ENCODE measurements at places on chromosomes 11 and 22.
A peak's percentile ranks its signal among the peaks of the same experiment; 100 is the strongest.

DNA sequence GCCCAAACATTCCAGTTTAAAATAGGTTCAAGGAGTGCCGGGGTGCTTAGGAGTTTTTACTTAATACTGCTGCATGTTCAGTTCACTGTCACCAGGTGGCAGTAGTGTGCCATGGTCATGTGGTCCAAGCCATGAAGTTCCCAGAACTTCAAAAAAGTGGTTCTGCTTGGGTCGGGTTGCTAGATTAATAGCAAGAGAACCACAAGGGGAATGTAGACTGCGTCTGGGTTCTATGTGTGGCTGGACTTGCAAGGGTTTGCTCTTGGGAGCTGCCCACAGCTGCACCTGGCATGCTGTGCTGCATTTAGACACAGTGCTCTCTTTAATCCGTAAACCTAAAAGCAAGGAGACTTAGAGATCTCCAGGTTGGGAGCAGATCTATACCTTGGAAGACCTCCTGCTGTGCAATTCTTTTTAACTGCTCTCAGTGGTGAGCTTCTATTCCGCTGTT lies 6.5 kb upstream of the SPON1 start:
- peak; percentile 82 for DNase-seq

DNA sequence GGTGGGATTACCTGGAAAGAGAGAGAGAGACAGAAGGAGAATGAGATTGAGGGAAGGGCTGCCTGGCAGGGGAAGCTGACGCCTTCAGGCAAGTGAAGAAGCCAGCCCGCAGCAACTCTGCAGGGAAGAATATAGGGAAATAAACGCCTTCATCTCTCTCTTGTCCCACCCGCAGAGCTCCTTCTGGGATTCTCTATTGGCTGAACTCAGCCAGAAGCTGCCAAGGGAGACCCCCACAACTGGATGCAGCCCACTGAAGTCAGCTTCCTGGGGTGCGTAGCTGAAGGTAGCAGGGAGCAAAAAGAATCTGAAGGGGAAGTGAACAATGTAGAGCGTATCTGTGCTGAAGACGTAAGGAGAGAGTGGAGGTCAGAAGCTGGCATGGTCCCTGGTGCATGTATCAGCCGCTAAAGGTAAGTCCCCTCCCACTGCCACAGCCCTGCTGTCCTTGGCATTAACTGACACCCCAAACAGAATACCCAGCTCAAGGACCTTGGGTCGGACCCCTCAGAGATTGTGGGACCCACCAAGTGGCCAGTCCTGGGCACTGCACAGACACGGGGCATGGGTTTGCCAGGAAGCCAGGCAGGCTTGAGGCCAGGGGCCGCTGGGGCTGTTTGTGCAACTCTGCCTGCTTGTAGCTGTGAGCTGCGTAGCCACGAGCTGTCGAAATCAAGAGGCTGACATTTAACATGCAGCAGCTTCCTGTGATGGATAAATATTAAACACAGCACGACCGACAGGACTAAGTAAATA lies 469.9 kb downstream of the MN1 start:
- peak; percentile 13 for DNase-seq

GRCh38 chr22:46756097-46756496 lies 6.4 kb upstream of the TBC1D22A start:
- no peak for DNase-seq

DNA sequence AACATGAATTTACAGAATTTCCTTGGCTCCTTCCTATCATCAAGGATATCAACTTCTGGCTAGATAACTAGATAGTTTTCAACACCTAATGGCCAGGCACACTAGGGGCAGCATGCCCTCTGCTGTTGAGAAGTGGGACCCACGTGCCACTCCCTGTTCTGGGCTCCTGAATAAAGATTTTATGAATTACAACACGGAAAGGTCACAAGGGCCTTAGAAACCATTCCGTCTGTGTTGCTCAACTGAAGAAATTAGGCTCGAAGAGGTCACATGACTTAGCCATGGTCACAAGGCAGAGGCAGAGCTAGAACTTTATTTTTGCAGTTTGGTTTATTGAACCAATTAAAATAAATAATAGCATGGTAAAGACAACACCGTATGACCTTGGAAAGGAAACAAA lies 36.0 kb downstream of the PRCP start:
- DNase-seq: peak; percentile 61

DNA sequence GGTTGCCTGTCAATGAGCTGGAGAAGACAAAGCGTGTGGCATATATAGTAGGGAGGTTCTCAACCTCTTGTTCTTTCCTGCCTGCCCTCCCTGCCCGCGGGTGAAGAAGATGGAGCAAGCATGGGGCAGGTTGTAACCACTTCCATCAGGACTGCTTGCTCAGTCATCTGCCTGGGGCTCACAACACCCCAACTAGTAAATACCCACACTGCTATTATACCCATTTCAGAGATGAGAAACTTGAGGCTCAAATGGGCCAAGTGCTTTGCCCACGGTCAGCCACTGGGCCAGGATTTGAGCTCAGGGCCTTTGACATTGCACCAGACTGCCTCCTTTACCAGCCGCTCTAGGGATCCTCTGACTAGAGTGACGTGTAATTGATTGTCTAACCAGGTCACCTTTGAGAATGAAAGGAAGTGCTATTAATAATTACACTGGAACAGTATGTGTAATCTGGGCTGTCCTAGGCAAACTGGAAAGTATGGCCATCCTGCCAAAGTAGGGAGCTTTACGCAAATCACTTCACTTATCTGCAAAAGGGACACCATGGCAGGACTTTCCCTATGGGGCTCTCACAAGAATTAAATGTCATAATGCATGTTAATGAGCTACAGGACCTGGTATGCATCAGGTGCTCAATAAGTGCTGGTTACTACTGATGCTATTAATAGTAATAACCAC lies 2.8 kb upstream of the CDC42EP1 start:
- no peak for DNase-seq

DNA sequence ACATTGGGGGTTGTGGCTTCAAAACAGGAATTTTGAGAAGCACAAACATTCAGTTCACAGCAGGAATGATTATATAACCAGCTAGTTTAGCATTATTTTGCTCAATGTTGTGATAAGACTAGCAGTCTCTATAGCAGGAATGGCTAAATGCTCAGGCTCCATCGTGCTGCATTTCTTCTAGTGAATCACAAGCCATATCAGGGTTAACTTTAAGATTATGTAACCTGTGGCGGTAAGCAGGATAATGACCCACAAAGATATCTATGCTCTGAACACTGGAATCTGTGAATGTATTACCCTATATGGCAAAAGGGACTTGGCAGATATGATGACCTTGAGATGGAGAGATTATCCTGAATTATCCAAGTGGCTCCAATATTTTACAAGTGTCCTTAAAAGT lies 14.8 kb downstream of the FSHB start:
- no peak for DNase-seq

DNA sequence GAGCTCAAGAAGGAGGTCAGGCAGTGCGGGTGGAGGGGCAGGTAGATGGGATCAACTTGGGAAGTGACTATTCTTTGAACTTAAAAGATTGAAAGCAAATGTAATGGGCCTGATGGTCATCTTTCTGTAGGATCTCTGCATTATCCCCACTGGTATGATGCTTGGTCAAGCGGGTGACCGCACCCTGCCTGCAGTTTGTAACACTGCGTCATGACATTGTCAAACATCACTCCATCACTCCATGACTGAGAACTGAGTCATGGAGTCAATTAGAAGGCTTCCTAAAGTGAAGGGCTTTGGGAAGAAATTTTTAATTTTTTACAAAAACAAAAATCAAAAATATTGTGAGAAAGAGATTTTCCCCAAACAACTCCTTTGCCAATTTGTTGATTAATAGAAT lies 62.4 kb upstream of the BMAL1 start:
- no peak for DNase-seq

All from erythroblast (primary cell).